HuH-7.5 (cell line): ENCODE measurements at places on chromosomes 12 and 14.
A peak's percentile ranks its signal among the peaks of the same experiment; 100 is the strongest.

DNA sequence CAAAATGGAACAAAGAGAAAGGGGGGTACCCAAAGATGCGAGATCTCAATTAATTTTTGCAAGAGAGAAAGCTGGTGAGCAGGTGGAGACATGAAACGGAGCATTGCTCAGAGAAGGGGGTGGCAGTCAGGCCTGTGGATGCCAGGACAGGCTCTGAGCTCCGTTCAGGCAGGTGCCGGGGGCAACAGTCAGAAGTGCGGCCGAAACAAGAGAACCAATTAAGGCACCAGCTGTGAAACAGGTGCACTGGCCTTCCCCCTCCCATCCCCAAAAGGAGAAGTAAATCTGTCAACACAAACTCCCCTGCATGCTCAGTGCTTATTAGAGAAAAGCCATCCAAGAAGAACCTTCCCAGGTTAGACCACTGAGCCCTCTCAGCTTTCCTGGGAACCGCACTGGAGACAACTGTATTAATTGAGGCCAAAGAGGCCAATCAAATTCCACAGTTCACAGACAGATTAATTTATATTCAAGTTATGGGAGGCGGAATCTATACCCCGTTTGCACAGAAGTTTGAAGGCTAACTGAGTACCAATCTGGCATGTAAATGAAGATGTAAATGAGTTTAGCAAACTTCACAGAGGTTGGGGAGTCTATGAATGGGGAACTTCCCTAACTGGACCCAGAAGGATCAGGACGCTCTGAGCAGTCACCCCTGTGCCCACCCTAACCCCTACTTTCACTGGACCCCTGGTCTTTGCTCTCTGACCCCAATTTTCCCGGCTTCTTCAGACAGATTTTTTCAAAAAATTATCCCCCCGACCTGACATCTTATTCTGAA, 20.9 kb downstream of the OAS2 start:
- no peak for DNase-seq

GRCh38 chr12:118921761-118922160, 59.6 kb upstream of the SRRM4 start:
- DNase-seq: no peak

GRCh38 chr12:74945771-74946198, 263.9 kb downstream of the KCNC2 start:
- DNase-seq: no peak

- DNase-seq: no peak
These were observed 38.9 kb downstream of the KCNC2 start for GRCh38 chr12:75170640-75171185.

DNA sequence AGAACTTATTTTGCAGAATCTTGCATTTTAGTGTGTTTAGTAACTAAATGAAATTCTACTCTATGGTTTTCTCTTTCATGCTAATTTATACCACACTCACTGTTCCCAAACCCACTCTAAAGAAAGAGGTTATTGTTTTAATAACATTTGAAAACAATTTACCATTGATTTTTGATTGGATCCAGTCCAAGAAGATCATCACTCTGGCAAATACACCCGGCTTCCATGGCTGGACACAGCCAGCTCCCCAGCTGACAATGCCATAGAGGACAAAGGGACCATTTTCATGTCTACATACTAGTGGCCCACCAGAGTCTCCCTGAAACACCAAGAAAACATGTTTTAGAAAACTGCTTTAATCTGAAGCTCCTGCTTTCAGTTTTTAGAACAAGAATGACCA, 42.4 kb downstream of the OVCH1 start:
- DNase-seq: no peak

DNA sequence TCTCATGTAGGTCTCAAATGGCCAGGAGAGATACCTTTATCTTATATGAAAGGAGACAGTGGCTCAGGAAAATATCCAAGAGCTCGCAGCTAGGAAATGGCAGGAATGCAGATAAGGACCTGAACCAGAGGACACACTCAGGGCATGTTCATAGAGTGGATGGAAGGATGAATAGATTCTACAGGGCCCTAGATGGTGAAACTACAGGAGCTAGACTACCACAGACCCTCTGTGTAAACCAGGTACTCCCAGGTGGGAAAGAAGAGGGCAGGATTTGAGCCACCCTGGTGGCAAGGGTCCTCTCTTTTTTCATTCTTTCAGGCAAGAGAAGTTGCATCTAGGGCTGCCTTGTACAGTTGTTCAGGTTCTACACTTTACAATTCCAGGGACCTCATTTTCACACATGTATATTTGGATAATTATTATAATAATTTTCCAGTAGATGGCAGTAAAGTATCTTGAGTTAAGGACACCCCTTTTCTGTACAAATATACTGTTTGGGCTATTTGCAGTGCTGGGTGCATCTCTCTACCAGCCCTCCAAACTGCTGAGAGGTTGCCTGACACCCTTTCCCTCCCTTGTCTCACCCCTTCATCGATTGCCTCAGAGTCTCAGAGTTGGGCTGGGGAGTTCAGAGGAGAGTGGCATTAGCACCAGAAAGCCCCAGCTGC, 10.5 kb upstream of the ZDHHC22 start:
- DNase-seq: peak; percentile 32

GRCh38 chr12:109767991-109768900, 54.6 kb downstream of the FAM222A start:
- no peak for DNase-seq

GRCh38 chr14:75273272-75274049, 5.2 kb upstream of the FOS start:
- no peak for DNase-seq

- DNase-seq: no peak
These were observed 155.6 kb downstream of the SLC6A15 start for GRCh38 chr12:84756961-84757360.
